Hematopoietic multipotent progenitor cell (in vitro differentiated cells): ENCODE measurements at places on chromosomes 3 and 15. TPM values are rescaled to one million over a fixed set of nuclear protein-coding genes. Genes with fewer than 3 reads are reported as not detected.

DNA sequence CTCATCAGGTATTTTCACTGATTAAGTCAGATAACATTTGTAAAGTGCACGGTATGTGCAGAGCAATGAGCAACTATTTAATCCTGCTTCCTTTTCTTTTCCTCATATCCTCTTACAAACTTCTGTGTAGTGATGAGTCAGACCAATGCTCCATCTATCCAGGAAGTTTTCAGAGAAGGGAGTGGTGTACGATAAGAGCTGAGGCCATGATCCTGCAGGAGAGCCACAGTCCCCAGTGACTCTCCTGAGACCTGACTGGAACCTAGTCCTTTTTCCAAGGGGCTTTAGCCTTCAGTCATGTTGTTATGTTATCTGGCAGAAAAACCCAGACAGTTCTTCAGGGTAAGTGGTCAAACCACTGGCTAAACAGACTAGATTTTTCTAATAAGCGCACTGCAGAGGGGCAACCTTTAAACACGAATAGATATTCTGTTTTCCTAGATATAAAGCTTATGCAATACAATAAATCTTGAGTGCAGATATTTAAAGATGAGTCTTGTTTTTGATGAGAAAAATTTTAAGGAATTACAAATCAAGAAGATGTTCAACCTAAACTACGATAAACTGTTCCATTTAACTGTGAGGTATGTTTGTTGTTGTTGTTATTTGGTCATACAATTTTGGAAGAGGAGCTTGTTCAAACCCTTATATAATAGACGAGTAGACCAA lies 110.5 kb upstream of the RAP2B start:
- DNase-seq, result no peak

DNA sequence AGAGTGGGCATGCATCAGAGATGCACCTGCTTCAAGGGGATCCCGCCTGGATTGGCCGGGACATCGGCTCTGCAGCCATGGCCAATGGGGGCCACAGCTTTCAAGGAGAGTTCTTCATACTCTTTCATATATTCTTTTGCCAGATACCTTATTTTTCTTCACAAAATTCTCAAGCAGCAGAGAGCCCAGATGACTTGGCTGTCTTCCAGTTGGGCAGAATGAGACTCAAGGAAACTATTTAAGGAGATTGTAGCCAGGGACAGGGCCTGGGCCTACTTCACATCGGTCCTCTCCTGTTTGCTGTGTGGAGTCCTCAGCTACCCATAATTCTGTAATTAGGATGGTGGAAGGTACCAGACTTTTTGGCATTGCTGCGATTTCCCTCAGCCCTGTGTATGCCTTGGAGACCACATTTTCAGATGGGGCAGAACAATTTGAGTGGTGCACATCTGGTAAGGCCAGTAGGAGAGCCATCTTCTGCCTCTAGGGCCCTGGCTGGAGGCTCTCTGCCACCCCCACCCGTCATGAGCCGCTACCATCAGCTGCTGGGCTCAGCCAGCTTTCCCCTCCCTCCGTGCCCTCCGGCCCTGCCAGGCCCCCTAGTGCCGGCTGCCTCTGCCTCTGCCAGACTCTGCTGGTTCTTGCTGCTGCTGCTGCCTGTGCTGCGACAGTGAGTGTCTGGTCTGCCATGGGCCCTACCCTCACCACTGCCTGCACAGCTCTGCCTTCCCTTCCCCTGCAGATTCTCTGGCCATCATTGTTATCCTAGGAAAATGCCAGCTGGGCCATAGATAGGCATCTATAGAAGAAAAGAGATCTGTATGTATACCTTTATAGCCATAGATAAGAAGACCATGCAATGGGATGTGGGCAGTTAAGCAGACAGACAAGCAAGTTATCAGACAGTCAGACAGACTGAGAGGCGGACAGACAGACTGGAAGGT lies 6.7 kb downstream of the PLIN1 start:
- DNase-seq, result no peak

The GRAMD2A gene
- 0.27 TPM for total RNA-seq

The GOLGA8J gene
- under 0.01 TPM for total RNA-seq

The CRYGS gene
- total RNA-seq, result 0.81 TPM

GRCh38 chr3:119205209-119205608 lies 31.8 kb downstream of the UPK1B start:
- no peak for DNase-seq

- no peak for DNase-seq
Measured at GRCh38 chr3:12884186-12884680, 42.9 kb upstream of the RPL32 start.

The CRBN gene
- total RNA-seq, result 107 TPM

The DNAH12 gene
- under 0.01 TPM for total RNA-seq

DNA sequence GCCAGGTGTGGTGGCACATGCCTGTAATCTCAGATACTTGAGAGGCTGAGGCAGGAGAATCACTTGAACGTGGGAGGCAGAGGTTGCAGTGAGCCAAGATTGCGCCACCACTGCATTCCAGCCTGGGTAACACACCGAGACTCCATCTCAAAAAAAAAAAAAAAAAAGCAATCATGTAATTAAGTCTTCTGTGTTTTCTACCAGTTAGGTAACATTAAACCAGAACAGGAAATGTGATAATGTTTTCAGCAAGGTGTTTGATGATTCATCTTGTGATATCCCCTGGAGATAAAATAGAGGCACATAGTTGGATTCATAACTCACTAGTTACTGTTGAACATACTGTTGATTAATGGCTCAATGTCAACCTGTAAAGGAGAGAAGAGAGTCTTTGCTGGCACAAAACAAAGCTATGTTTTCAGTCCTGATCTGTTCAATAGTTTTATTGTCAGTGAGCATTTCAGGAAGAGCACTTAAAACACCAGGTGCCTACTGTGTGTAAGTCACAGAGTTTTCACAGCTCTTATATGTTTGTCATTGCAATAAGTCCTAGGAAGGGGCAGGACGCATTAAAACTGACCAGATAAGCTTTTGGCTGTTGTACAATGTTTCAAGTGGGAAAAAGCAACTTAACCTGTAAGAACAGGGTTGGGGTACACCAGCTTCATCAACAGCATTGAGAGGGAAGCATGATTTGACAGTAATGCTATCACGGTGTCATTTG lies 19.5 kb downstream of the DNAJB11 start:
- DNase-seq, result no peak

DNA sequence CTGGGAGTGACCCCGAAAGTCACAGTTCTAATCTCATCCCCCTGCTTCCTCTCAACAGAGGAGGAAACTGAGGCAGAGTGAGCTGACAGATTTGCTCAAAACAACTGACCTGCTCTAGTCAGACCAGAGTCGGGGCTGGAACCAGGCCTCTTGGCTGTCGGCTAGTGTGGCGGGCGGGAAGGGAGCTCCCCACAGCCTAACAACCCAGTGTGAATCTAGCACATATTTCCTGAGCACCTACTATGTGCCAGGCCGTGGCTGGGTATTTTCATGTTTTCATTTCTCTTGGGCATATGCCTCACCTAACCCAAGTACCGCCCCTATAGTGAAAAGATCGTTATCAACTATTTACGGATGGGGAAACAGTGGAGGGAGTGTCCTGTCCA lies 27.2 kb downstream of the GRIP2 start:
- DNase-seq, result no peak

The ANXA2 gene
- total RNA-seq, result 175 TPM

- no peak for DNase-seq
Measured at GRCh38 chr3:57729334-57730045, 26.6 kb upstream of the SLMAP start.

The LTF gene
- 3.2 TPM for total RNA-seq

- DNase-seq, result no peak
Measured at GRCh38 chr3:183044547-183045229, 54.6 kb downstream of the MCCC1 start.

The SKOR1 gene
- total RNA-seq, result 1.1 TPM

The UBAP1L gene
- total RNA-seq, result 1.6 TPM

The TIMP4 gene
- not detected for total RNA-seq

DNA sequence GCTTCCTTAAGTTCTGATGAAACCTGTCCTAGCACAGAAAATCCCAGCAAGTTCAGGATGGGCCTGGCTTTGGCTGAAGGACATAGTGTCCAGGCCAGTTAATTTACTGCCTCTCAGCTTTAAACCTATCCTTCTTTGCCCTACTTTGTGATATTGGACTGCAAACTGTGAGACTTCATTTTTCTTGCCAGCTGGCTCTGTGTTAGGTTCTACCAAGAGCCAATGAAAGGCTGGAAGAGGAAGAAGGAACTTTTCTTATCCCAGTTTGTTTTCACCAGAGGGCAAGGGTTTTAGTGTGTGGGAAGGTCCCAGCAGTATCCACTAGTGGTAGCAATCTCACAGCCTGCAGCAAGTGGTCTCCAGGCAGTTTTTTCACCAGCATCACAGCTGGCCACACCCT lies 18.2 kb downstream of the DCUN1D1 start:
- no peak for DNase-seq

GRCh38 chr3:128077202-128077624 lies 25.0 kb downstream of the SEC61A1 start:
- DNase-seq, result peak; percentile 47

DNA sequence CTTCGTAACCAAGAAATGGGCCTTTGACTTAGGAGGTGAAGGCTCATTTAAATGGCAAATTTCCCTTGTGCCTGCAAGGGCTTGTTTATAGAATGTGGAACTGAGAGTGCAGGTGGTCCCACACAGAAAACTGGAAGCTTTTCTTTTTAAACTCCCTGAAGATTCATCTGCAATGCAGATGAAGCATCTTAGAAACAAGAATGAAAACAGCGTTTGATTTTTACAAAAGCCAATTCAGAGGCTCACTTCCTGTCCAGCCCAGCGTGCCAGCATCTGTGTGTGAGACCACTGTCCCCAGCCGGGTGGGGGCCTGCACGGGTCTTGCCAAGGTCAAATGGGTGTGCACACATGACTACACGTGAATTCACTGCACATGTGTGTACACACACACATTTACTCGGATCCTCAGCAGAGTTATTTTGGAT lies 94.7 kb downstream of the LINGO1 start:
- DNase-seq, result no peak

- DNase-seq, result no peak
Measured at GRCh38 chr3:21839592-21839991, 88.6 kb upstream of the ZNF385D start.

GRCh38 chr15:39251413-39252133 lies 329.3 kb upstream of the THBS1 start:
- DNase-seq, result no peak

- DNase-seq, result no peak
Measured at GRCh38 chr3:101043687-101044078, 50.5 kb upstream of the ABI3BP start.

GRCh38 chr3:138960417-138960852 lies 13.4 kb downstream of the FOXL2NB start:
- DNase-seq, result no peak

The GOLGA6L7 gene
- not detected for total RNA-seq

GRCh38 chr3:125267460-125267859 lies 54.9 kb upstream of the SLC12A8 start:
- no peak for DNase-seq

DNA sequence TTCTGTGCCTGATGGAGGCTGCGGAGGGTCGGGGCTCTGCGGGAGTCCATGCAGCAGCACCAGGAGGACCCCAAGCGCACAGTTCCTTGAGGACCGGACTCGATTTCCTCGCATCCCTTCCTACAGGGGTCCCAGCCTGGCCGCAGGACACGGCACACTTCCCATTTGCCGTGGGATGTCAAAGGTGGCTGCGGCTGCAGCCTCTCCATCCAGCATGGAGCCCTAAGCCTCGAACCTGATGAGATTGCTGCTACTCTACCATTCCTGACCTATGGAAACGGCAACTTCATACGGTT lies 40.6 kb downstream of the RGMA start:
- DNase-seq, result no peak

The CPLX3 gene
- not detected for total RNA-seq

The CLDN18 gene
- not detected for total RNA-seq

DNA sequence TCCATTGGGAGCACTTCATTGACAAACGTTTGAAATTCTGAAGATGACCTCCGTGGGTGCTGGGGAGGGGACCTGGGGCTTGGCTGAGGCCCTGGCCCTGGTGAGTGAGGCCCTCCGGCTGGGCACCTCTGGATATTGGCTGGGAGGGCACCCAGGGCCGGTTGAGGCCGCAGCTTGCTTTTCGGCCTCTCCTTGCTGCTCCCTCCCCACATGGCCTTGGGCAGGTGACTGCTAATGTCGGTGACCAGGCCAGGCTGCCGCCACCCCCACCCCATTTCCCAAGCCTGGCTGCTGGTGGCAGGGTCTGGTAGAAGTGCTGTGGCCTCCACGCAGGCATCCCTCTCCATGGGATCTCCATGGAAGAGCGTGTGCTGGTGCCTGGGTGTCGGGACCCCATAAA lies 39.5 kb downstream of the TM2D3 start:
- no peak for DNase-seq

The PP2D1 gene
- not detected for total RNA-seq

The NEIL1 gene
- 6.7 TPM for total RNA-seq
